ENCODE measurements at places on chromosomes 7 and 10.

DNA sequence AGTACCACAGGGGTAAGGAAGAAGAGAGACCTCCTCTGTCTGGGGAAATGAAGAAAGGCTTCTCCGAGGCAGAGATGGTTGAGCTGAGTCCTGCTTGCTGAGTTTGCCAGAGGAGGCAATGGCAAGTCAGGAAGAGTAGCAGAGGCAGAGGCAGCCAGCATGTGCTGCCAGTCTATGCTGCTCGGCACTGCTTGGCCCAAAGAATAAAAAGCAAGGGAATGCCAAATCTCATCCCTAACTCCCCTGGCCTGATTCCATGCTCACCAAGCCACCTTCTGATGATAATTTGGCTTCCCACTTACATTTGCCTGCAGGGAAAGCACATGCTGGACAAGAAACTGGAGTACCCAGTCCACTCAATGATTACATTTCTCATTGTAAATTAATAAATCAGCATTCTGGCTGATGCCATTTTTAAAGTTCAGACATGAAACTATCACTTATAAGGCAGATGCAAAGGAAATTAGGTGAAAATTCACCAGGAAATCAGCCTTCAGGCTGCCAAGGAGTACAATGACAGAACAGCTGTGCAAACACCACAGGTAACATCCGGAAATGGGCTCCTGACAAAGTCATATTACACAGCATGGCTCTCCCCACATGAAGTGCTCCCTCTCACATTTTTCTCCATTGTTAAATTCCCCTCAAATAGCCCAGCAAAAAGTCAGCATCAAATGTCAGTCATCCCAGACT is 245.9 kb downstream of the MTERF1 start:
- DNase-seq, result no peak

GRCh38 chr7:90945104-90945787 is 319.0 kb upstream of the FZD1 start:
- DNase-seq, result no peak

GRCh38 chr10:70906953-70907636 is 18.7 kb upstream of the PCBD1 start:
- no peak for DNase-seq

GRCh38 chr7:136869991-136870865 is 1.8 kb downstream of the CHRM2 start:
- DNase-seq, result no peak

- DNase-seq, result no peak
Measured at GRCh38 chr10:68816796-68817412, 10.4 kb upstream of the STOX1 start.

DNA sequence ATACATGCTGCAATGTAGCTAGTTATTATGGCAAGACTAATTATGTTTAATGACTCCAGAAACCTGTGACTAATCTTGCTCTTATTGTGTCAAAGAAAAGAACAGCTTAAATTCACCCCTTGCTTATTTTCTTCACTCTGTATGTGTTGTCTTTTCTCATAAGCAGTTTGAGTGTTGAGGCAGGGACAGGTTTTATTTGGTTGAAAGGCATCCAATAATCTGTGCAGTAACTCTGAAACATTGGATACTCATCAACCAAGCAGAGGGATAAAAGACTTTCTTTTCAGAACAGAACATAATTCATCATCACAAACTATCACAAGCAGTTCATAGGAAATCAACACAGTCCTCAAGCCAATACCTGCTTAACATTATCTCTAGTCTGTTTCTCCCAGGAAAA is 797.6 kb upstream of the MBL2 start:
- DNase-seq, result no peak

DNA sequence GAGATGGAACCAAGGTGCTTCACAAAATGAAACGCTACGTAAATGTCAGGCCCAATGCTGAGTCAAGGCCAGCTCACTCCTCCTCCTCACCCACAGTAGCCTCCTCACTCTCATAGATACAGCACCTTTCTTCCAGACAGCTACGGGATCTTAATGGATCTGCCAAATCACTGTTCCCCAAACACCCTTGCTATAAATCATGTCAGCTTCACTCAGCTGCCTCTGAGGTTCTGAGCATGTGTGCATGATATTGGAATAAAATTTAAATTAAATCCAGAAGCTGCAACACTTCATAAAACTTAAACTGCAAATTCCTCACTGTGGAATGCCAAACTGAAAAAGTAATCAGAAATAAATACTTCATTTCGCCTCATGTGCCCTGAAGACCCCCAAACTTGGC is 14.7 kb upstream of the CPXM2 start:
- no peak for DNase-seq

DNA sequence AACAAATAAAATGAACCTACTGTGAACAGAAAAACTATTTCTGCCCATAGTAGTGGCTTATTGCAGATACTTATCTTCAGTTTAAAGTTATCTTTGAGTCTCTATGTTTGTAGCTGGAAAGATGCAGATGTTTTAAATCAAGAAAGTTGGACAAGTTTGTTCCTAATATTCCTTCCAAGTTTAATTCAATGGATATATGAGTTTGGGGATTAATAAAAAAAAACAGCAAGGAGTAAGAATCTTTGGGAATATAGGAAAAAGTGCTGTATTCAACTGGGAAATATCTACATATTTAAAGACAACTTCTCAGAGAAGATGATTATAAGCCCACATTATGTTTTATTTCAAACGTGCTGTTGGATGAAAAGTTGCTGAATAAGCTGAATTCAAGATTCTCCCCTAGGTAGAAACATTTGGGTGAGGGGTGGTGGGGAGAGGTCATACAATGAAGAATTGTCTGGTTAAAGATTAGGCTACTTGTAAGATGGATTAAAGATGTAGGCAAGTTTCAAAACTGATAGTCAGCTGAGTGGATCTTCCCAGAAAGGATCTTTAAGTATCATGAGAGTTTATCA is 1135.2 kb downstream of the CNTNAP2 start:
- DNase-seq, result no peak

DNA sequence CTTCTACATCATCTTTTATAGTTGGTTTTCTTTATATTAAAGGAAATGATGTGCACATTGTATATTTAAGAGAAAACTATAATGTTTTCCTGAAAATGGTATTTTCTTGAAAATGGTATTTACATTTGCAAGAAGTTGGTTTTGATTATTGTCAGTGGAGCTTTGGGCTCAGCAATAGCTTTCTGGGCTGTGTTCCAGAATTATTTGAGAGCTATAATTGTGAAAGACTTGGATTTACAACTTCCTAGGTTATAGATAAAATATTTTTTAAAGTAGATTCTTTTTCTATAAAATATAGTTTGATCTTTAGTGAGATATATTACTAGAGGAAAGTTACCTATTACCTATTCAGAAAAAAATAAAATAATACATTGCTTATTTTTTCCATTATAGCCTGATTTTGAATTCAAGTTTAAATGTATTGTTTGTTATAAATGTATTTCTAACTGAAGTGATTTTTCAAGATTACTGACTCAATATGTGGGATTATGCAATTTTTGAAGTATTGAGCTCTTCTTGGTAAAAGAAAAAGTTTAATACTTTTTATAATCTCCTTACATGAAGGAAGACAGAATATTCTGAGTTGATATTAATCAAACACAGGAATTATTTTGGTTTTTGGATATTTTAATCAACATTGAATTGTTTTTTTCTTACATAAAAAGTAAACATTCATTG is 20.2 kb downstream of the GNAI1 start:
- DNase-seq, result no peak

GRCh38 chr10:62159351-62159750 is 109.3 kb downstream of the RTKN2 start:
- DNase-seq, result no peak

DNA sequence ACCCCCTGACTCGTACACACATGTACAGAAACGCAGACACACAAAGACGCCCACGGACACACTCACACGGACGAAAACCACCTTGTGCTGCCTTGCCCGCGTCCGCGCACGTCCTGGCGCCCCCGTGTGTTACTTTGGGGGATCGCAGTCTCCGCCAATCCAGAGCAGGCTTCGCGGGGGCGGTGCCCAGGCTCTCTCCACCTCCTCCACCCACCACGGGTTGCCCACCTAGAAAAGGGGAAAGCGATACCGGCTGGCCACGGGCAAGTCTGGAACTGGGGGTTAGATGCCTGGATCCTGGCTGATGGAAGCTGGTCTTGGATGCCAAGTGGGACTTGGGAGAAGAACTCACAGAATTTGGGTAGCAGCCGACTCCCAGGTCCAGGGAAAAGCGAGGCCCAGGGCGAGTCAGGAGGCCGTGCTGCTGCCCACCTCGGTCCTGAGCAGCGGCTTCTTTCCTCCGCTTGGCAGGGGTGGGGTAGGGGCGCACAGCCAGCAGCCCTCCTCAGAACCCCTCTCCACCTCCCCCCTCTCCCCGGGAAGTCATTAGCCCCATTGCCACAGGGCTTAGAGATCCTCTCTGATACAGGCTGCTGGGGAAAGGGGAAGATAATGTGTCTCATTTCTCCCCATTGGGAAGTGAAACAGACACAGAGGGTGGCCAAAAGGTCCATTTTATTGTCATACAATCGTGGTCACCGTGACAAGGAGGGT is 4.6 kb upstream of the VGF start:
- peak; percentile 81 for DNase-seq

DNA sequence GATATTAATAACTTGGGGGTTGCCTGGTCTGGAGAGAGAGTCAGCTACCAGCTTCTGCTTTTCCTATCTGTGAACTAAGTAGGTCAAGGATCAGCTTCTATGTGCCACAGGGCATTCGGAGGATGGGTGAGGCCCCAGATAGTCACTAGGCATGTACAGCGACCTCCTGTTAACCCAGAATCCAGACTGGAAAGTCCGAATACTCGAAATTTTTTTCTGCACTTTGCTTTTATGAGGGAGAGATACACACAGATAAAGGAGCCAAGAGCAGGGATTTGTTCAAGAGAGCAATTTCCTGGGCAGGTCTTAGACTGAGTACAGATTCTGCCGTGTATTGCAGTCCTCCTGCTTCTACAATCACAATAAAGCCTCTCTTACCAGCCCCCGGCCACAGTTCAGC is 54.2 kb downstream of the EMX2 start:
- no peak for DNase-seq

DNA sequence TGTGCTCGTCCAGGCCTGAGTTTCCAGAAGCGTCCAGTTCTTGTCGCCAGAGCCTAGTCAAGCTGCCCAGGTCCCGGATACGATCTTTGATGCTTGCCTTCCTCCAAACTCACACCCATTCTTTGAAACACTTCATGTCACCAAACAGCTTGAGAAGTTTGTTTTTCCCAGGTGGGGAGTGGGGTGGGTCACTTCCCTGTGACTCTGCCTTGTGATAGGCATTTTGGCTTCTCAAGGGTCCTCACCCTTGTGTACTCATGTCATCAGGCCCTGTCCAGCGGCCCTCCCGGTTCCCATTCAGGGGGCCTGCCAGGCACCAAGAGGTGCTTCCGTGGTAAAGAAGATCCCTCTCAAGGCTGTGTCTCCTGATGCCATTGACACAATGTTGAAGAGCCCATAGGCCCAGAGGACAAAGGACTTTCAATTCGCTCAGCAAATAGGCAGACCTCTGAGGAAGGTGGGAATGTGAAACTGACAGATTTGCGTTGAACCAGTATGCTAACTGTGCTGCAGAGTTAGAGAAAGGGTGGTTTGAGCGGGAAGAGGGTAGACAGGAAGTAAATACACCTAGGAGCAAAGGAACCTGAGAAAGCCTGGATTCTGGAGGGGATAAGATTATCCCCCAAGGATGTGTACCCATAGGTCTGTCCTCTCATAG is 24.7 kb upstream of the SFTPA1 start:
- no peak for DNase-seq

GRCh38 chr10:57849691-57850357 is 417.9 kb downstream of the IPMK start:
- DNase-seq, result no peak

DNA sequence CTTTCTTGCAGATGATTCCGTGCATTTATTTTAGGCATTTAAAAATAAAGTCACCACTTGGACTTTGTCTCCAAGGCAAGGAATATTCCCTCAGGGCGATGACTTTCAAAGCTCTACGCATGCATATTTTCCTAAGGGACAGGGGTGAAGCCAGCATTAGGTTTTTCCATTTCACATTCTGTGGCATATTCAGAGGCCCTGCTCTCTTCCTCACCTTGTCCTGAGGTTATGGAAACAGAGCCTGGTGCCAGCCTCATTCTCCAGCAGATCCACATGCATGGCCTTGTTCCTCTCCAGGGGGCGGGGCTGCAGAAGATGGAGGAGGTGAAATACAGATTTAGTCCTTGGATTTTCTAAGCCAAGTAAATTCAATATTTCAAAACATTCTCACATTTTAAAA is 11.6 kb upstream of the LYZL1 start:
- no peak for DNase-seq

DNA sequence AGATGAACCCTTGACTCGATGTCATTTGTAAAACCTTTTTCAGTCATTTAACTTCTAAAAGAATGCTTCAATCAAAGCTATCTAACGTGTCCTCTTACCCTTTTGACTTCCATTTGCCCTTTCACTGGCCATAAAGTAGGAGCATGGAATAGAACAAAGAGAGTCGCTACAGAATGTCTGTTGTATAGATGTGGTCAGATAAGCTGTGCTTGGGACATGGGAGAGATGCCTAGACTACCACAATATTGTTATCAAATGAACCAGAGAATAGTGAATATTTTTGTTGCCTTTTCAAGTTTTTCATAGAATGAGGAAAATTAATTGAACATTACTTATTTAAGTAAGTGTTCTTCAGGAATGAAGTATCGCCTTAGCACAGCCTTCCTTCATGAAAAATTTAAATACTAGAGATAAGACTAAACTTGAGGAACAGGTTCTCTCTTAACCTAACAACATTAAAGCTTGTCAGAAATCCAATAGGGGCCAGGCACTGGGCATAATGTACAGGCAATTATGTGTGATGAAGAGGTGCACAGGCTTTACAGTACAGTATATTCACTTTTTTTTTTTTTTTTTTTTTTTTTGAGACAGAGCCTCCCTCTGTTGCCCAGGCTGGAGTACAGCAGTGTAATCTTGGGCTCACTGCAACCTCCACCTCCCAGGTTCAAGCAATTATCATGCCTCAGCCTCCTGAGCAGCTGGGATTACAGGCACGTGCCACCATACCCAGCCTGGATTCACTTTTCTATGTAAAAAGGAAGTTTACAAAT is 7.5 kb upstream of the KMT2E start:
- no peak for DNase-seq

GRCh38 chr10:109961174-109962001 is 38.1 kb upstream of the XPNPEP1 start:
- DNase-seq, result no peak

- DNase-seq, result no peak
Measured at GRCh38 chr10:102628451-102628911, 15.8 kb upstream of the TRIM8 start.

DNA sequence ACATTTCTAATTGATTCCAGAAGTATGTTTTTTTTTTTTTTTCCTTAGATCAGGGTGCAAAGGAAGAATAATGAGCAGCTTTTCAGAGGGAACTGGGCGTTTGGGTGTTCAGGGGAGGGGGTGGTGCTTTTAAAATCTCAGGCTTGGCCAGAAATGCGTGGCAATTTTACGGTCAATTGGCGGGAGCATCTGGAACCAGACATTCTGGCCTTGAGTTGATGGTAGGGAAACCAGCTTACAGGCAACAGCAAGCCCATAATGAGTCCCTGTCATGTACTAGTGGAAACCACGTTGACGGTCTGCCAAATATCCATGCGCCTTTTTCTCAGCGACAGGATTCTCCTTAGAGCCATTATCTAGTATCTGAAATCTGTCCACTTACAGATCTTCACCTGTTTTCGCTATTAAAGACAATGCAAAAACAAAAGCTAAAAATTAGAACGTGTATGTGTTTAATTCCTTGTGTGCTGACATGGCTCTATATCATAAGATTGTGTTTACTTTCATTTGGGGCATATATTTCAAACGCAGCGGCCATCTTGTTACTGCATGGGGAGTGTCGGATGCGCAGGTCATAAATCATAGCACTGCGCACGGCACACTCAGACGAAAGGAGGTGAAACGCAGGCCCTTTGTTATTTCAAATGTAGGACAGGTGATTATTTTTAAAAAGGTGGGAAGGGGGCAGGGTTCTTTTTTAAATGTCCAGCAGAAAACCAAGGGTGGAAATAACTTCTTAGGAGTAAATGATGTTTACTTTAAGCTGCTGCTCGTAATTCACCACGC is 209.2 kb downstream of the AGMO start:
- DNase-seq, result no peak

Measured in activated CD4-positive, alpha-beta T cell treated with anti-CD3 and anti-CD28 coated beads, Interleukin-10, Interleukin-2, amounts not matched to agents 100 ng/mL and 50 ng/mL, durations not matched to agents 16 hours and 8 hours (primary cell).